Esophagus squamous epithelium (tissue), 5 donors: ENCODE measurements at places on chromosomes 6 and 20.

DNA sequence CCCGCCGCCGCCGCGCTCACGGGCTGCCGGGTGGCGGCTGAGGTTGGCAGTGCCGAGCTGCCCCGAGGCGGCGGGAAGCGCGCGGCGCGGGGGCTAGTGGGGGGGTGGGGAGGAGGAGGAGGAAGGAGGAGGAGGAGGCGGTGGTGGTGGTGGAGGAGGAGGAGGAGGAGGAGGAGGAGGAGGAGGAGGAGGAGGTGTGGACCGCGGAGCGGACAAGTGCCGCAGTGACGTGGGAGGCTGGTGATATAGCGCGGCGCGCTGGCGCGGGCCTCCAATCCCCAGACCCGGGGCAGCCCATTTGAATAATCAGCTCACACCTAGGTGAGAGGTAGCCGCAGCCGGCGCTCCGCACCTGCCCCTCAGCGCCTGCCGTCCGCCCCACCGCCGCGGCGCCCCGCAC lies at the start of gene FOXA2:
FOXA2 (minus strand) TSS at position 51 of the 400 bp plus-strand sequence. CDS start 294 bp downstream, outside the sequence.
- no peak for DNase-seq

GRCh38 chr6:80540700-80541099 lies 434.2 kb downstream of the BCKDHB start:
- no peak for DNase-seq

DNA sequence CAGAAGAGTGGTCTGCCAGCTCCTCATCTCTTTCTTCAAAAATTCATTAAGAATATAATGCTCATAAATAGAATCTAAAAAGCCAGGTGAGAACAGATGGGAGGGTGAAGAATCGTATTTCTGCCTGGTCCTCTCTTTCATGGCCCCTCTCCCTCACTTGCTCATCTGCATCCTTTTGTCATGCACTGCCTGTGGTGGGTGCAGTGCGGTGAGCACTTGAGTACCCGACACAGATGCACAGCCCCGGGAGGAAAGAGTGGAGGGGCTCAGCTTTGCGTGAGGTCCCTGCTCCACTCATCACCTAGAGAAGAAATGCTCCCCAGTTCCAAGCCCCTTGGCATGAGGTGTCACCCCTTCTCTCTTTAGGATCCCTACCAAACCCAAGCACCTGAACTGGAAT lies 58.1 kb upstream of the GLP1R start:
- no peak for DNase-seq

DNA sequence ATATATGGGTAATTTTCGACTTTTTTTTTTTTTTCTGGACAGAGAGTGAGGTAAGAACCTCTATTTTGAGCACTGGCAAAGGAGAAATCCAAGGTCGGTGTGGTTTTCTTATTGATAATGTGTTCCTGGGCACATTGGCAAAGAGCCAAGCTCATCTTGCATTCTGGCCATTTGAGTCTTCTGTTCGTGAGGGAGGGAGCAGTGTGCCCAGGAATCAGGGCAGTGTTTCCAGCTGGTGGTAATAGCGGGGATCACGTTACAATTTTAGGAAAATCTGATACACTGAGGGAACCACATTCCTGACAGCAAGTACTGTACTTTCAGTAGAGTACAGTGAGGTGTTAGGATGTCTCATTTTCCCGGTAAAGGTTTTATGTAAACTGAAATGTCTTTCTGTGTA lies 442.3 kb upstream of the MAP3K7 start:
- DNase-seq: no peak

GRCh38 chr20:2295886-2296515 lies at the start of gene TGM3:
Gene TGM3 (plus strand): TSS chr20:2296001. CDS start chr20:2296064, 63 bp downstream.
- no peak for DNase-seq

DNA sequence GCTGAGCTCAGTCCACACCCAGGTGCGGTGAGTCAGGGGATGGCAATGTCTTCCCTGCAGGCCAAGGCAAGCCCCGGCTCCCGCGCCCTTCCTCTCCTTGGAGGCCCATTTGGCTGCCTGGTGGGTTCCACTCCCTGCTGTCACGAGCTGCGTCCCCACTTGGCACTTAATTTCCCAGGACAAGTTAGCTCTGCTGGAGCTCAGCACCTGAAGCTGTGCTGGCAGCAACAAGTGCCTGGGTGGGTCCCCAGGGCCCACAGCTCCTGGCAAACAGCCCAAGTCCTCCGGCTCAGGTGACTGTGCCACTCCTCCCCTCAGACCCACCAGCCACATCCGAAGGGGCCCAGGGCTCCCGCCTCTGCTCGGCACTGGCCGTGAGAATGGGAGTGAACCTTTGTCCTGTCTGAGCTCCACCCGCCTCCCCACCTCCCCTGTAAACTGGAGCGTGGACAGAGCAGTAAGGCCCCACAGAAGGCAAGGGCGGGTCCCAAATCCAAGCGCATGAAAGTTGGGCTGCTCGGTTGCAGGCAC lies 16.9 kb downstream of the LAMA5 start:
- DNase-seq: no peak

GRCh38 chr6:15518057-15518456 lies 144.8 kb downstream of the DTNBP1 start:
- no peak for DNase-seq

GRCh38 chr6:164152611-164153010 lies 738.1 kb downstream of the QKI start:
- no peak for DNase-seq

- no peak for DNase-seq
These were observed 37.2 kb upstream of the DOK5 start for GRCh38 chr20:54438166-54438565.

DNA sequence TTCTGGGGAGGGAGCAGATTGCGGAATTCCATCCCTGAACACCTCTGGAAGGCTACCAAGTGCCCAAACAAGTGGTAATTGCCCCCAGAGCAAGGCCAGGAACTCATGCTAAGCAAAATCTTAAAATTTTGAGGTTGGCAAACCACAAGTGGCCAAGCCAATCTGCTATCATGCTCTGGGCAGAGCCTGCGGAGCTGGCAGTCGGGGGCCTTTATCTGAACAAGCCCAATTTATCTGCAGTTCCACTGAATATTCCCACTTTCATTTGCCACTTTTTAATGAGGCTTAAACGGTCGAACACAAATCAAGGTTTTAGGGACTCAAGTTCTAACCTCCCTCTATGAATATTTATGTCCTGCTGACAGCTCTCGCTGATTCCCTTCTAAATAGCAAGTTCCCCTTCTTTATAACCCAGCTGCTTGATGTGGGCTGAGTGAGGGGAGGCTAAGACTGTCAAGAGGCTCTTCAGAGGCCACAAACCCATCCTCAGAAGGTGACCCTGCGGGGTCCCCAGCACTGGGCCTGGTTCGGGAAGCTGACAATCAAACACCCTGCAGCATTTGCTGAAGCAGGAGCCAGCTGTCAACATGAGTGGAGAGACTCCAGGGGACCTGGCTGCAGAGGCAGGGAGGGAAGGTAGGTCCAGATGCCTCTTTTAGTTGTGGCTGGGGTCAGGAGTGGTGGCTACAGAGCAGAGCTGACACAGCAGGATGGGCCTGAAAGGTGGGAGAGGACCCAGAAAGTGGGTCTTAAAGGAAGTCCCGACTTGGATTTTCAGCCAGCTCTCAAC lies 11.9 kb downstream of the CCDC167 start:
- DNase-seq: no peak

- no peak for DNase-seq
These were observed 41.9 kb downstream of the PRR18 start for GRCh38 chr6:166266336-166266735.

DNA sequence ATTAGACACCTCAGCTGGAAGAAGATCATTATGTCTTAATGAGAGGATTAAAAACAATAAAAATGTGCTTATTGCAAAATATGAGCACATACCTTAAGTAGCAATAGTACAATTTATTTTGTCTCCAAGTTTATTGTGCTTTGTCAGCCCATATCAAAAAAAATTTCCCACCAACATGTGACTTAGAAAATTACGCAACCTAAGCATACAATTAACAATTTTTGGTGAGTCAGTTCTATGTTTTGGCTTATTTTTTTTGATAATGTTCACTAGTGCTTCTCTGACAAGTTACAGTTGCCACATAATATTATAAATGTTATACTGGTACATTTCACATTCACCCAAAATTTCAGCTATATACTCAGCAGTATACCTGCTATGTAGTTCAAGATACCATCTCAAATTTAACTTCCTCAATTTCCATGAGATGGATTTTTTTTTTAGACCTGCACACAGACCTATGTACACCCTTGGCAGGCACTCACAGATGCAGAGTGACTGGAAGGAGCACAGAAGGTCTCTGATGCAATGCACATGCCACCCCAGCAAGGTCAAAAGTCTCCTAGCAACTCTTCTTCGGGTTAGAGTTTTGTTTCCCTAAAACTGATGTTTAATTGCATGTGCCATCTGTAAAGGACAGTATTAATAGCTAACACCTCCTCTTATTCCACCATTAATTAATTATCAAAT lies 112.4 kb downstream of the PRKN start:
- no peak for DNase-seq

GRCh38 chr6:169811521-169812256 lies 60.3 kb downstream of the ERMARD start:
- DNase-seq: no peak

DNA sequence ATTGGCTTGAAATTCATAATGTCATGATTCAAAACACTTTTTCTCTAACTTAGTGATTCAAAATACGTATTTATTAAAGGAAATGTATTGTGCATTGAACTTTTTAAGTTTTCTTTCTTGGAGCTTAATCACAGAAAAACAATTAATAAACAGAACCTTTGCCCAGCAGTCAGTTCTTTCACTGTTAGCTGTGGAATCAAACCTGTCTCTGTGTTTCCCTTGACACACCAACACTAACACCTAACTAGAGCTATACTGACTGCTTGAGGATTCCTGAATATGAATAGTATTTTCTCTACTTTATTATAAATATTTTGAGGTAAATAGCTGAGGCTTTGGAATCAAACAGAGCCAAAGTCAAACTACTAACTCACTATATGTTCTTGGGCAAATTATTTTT lies 296.4 kb downstream of the HIVEP2 start:
- no peak for DNase-seq

- no peak for DNase-seq
These were observed 67.8 kb upstream of the ANKEF1 start for GRCh38 chr20:9966966-9967365.

DNA sequence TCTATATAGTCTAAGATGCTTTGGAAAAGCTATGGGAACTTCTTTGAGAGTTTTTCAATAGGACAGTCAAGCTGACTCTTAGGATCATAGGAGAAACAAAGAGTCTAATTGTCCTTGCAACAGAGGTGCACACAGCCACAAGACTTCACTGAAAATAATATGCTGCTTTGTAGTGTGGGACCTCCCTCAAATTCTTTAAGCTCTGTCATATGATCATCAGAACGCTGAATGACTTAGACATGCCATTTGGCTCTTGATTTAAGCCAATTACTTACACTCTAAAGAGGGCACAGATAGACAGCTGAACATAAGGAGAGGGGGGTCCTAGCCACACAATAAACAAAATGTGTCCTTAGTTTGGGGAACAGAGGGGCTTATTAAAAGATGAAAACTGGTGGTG lies 818.7 kb upstream of the GJE1 start:
- DNase-seq: no peak

DNA sequence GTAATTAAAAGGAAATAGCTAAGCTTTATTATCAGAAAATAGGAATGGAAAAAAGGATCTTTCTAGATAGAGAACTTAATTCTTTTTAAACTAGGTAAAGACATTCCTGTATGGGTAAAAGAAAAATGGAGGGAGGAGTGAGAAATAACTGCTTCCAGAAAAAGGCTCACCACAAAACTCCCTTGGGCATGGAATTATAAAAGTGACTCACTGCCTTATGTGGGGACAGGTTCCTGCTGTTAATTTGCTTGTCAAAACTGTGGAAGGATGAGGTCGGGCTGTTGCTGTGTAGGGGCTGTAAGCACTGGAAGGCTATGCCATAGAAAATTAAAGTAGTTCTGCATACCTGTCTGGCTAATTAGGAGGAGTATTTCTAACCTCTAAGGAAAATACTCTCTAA lies 158.7 kb downstream of the UBE3D start:
- no peak for DNase-seq
